ENCODE measurements at places on chromosomes 2 and 18.

GRCh38 chr18:72543357-72544055 lies 636 bp downstream of the CBLN2 start:
- DNase-seq, result no peak

- DNase-seq, result no peak
These were observed 257.2 kb downstream of the SRBD1 start for GRCh38 chr2:45353879-45354278.

DNA sequence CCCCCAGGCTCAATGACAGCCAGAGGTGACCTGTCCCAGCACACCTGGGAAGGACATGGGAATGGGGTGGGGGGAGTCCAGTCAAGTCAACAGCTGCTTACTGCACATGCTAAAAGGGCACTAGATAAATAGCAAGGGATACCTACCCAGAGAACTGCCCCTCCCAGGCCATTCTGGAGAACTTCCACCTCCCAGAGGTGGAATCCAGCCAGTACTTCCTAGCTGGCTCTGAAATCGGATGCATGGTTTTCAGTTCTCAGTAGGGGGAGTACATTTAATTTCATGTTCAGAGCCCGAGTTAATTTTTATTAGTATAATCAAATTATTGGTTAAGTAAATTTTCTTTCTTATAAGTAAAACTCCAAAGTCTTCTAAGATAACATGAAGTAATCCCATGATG lies 28.9 kb upstream of the ITGA6 start:
- DNase-seq, result no peak

DNA sequence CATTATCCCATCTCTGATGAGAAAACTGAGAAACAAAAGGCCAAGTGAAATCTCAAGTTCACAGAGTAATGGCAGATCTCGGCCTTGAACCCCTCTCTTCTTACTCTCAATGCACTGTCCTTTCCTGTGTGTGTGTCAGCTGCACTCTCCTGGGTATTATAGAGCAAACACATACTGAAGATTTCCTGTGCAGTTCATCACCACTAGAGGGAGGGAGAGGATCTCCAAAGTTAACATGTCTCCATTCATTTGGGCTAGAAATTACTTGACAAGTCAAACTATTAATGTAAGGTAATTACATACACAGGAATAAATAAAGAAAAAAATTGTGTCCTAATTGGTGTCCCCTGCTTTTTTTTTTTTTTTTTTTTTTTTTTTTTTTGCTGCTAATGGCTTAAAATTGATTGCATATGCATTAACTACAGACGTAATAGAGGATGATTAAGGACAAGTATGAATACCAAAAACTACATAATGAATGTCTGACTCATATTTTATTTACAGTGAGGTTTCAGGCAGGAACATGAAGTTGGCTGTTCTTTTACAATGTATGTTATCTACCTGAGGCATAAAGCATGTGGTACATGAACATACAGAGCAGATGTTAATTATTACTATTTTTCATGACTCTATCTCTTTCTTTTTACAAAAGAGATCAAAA lies 269.2 kb downstream of the NYAP2 start:
- DNase-seq, result no peak

GRCh38 chr2:70645733-70646419 lies 92.2 kb upstream of the TGFA start:
- DNase-seq, result no peak

DNA sequence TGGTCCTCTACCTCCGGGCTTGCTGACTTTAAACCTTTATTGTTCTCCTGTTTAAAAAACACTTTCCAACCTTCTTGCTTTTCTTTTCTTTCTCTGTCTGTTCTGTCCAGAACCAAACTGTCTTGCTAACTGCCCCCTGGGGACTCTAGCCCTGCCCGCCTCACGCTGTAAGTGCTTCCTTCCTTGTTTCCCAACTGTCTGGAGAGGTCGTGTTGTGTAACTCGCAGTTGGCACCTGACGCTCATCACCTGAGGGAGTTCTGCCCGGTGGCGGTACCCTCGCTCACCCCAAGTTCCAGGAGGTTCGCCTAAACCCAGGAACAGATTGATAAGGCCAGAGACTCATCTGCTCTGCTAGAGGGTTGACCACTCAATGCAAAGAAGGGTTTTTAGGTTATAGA lies 123.4 kb downstream of the MTCL1 start:
- no peak for DNase-seq

DNA sequence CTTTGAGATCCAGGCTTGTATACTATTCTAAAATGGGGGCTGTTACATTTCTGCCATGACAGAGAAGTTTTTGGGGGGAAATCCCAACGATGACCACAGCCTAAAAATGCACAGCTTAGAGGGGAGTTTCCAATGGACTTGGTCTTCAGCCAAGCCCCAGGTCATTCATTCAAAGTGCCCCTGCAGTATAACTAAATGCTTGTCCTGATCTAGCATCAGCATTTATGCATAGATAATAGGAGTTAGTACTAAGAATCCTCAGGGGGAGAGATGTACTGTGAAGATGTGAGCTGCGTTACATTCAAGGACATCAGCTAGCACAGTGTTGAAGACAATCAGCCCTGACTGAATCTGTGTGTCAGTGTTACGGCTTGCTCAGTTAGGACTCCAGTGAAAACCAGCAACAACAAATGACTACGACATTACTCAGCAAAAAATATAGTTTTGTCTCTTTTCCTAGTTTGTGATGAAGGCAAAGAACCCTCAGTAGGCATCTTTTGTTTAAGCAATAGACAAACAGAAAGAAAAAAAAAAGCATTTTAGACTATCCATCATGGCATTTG lies 160.9 kb downstream of the ZEB2 start:
- DNase-seq, result no peak

DNA sequence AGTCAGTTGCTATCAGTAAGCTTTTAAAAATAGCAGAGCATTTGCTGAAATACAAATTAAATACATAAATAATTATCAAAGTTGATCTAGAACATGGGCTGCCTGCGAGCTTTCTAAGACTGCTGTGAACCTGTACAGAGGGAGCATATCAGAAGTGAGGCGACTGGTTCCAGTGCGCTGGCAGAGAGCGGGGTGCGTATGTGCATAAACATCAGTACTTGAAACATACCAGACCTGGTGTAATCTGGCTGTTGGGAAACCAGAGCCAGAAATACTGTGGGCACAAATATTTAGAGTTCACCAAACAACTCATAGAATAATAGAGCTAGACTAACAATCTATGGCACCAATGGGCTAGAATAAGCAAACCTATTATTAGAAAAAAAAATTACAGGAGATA lies 27.3 kb downstream of the PDIA6 start:
- no peak for DNase-seq

DNA sequence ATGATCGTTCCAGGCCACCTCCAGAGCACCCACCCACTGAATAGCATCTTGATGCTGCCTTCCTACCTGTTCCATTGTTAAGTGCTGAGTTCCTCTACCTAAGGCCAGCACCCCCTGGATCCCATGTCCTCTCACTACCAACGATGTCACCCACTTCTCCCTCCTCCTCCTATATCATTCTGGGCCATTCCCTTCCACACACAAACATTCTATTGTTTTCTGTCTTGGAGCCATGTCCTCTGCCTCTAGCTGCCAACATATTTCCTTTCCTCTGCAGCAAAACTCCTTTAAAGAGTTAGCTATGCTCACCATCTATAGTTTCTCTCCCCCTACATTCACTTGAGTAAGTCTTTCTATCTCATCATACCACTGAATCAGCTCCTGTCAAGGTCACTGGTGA lies 64.0 kb upstream of the ACKR3 start:
- DNase-seq, result no peak

DNA sequence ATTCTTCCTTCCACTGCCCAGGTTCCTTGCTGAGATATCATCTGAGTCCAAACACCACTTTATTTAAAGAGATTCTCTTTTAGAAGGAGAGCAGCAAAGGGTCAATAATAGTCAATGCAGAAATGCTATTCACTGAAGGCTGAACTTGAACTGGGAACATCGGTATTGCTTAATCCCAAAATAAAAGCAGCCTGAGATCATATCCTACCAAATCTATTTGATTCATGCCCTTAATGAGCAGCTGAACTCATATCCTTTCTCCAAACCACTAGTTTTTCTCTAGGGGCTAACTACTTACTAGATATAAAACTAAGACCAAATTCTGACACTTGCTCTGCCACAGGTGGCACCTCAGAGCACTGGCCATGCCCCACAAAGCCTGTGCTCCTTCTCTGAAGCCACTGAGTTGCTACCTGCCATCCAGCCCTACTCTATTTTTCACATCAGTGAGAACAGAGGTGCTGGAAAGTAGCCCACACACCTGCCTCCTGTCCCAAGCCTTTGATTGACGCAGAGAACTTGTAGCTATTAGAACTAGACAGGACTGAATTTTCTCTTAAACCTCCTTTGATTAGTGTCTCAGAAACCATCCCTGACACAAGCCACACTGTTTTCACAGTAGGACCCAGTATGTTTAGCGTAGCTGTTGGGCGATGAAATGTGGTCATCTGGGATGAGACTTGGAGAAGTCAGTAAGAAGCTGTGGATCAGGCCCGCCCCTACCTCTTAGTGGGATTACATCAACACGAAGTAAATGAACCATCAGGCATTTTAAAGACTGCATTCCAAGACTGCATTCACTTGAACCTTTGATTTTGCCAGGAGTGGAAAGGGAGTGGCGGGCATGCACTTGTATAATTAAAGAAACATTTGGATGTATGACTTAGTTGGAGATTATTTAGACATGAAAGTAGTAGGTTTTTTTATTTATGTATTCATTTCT lies 124.3 kb downstream of the RBMS1 start:
- no peak for DNase-seq

DNA sequence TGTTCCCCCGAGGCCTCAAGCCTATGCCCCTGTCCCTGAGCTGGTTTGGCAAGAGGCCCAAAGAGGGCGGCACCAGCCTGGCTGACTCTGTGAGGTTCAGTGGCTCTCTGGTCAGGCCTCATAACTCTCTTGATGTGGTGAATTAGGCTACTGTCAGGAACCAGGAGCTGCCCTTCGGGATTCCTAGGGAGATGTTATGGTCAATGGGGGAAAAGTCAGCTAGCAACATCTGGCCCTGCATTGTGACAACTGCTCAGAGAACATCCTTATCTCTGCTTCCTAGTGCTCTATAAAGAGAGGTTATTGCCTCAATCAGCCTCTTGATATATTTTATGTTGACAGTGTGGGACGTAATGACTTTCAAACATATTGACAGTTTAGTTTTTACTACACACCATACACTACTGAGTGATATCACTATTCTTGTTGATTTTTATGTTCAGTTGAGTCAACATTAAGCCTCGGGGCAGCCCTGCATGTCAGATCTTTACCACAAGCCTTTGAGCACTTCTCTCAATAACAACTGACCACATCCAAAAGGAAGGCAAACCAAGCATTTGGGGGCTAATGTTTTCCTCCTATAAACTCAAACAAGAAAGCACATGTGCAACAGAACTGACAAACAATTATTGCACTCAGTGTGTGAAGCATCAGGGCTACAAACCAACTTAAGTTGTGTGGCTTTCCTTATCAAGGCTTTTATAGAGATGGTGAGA lies 448.3 kb upstream of the SLC14A2 start:
- DNase-seq, result no peak

GRCh38 chr2:107621186-107622165 lies 205.2 kb upstream of the RGPD4 start:
- no peak for DNase-seq

GRCh38 chr2:237075749-237076599 lies 9.7 kb upstream of the COPS8 start:
- DNase-seq, result no peak

DNA sequence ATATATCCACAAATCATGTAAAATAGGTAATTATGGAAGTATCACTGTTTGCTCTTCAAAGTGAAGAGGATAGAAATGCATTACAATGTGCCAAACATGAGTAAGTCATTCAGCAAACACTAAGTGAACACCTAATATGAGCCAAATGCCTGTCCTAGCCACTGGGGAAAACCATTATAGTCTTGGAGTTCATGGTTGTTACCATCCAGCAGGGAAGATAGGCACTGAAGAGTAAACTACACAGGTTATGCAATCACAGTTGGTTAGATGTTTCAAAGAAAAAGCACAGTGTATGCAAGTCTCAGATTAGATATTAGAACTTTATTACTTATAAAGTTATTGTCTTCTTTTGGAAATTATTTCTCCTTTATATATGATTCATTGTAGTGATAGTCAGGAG lies 3.9 kb upstream of the SERPINB2 start:
- no peak for DNase-seq

- no peak for DNase-seq
These were observed 2.3 kb downstream of the SF3B6 start for GRCh38 chr2:24073816-24074215.

- no peak for DNase-seq
These were observed 1291.0 kb upstream of the GYPC start for GRCh38 chr2:125364984-125365265.

GRCh38 chr2:133837441-133838094 lies 269.3 kb upstream of the NCKAP5 start:
- no peak for DNase-seq

DNA sequence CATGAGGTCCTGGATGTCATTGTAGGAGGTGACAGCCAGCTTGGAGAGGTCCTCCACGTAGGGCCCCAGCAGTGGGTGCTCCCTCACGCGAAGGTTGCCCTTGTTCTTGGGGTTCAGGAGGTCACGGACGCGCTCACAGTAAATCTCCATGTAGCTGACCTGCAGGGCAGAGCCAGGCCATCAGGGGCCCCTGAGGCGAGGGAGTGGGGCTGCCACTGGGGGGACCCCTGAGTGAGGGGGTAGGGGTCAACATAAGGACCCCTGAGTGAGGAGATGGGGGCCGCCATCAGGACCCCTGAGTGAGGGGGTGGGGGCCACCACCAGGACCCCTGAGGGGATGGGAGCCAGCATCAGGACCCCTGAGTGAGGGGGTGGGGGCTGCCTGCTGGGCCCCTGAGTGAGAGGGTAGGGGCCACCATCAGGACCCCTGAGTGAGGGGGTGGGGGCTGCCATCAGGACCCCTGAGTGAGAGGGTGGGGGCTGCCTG lies 33.6 kb downstream of the KIF1A start:
- no peak for DNase-seq

- no peak for DNase-seq
These were observed 39.4 kb downstream of the SPC25 start for GRCh38 chr2:168850846-168851245.

GRCh38 chr2:221876016-221876415 lies 303.9 kb upstream of the EPHA4 start:
- no peak for DNase-seq

DNA sequence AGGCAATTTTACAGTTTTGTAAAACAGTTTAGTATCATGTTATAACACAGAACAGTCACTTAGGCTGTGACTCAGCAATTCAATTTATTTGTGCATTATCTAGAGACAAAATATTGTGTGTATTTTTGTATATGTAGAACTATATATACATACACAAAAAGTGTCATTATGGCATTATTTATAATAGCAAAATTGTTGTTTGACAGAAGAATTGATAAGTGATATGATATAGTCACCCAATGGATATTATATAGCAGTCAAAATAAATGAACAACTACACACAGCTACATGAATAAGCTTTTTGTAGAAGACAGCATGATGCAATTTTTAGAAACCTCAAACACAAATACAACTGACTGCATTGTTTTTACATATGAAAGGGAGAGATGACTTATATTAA lies 334.0 kb downstream of the TRIB2 start:
- DNase-seq, result no peak

- DNase-seq, result no peak
These were observed 29.7 kb upstream of the TXNDC2 start for GRCh38 chr18:9856092-9856491.

- DNase-seq, result no peak
These were observed 335.2 kb downstream of the FBXO15 start for GRCh38 chr18:73812423-73812822.

Data from NCI-H187 (cell line).